BJ (cell line): ENCODE measurements at places on chromosomes 3 and 15. TPM values are rescaled to one million over a fixed set of nuclear protein-coding genes. Genes with fewer than 3 reads are reported as not detected.

Gene PLA2G4F
- polyA plus RNA-seq = not detected in 2 replicates

DNA sequence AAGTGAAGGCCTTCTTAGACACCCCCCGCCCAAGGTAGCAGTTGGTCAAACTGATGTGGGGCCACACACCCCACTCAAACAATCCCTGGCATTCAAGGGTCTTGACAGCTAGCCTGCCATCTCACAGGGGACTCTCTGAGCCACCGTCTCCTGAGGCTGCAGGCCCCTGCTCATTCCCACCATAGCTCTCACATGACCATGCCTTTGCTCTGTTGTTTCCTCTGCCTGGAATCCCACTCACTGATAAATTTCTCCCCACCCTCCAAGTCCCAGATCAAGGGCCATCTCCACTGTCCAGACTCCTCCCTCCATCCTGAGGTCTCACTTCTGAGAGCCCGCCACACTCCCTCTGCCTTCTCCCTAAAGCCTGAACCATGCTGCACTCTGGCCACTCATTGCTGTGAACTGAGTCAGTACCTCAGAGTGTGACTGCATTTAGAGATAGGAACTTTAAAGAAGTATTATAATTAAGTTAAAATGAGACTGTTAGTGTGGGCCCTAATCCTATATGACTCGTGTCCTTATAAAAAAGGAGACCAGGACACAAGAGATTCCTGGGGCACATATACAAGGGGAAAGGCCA lies 10.0 kb downstream of the WNT7A start:
- no peak for DNase-seq

- DNase-seq = no peak
Measured at GRCh38 chr3:6315906-6316305, 545.0 kb upstream of the GRM7 start.

- DNase-seq = no peak
Measured at GRCh38 chr3:107928084-107928445, 162.8 kb downstream of the CD47 start.

DNA sequence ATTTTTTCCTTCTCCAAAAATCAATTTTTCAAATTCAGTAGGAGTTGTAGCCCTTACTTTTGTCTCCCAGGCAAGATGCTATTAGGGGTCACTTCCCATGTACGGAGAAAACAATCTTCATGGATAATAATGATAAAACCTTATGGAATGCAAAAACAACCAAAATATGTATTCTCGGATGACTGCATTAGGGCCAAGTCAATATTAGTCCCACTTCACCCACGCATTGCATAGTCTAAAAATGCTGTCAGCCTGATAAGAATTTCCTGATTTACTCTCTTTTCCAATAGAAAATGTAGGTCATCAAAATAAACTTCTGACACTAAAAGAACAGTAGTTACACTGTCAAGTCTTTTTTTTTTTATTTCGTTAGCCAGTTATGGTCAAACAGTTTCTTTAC lies 2.7 kb downstream of the VGLL3 start:
- peak; percentile 49 for DNase-seq

DNA sequence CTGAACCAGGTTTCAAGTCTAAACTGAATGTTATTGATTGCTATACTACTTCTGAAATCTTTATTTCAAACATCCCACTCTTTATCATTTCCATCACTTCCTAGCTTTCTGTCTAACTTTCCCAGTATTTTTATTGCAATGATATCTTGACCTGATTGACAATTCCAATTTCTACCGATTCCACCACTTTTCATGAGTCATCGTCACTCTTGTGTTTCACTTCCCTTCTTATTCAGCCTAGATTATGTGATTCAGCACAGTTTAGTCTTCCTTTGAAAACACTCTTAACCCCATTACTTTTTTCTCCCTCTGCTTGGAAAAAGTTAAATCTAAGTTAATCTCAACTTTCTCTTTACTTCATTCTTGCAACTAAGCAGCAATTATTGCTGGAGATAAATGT lies 62.6 kb downstream of the SLC7A14 start:
- no peak for DNase-seq

DNA sequence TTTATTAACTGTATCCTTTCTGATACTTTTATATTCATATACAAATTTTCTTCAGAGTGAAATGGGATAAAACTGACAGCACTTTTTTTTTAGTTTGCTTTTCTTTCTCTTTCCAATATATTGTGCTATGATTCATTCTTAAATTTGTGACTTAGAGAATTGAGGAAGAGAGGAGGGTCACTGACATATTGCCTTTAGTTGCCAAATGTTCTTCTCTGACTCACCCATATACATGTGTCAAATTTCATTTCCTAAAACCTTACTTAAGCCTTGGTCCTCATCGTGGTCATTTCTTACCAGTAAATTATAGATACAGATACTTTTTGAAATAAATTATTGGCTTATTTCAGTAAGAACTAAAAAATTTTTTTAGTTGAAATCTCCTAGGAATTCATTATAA lies 53.9 kb downstream of the CLASP2 start:
- DNase-seq = peak; percentile 78

Gene PTPN9
- 48.6 and 55.5 TPM in 2 replicates for polyA plus RNA-seq

GRCh38 chr3:120100711-120101110 lies 6.5 kb upstream of the GSK3B start:
- DNase-seq = peak; percentile 28

- DNase-seq = no peak
Measured at GRCh38 chr15:33200444-33200843, 5.9 kb upstream of the FMN1 start.

GRCh38 chr3:142613491-142613890 lies 17.3 kb downstream of the PLS1 start:
- no peak for DNase-seq

Gene GJD2
- polyA plus RNA-seq = not detected in 2 replicates

GRCh38 chr3:151199554-151200438 lies 3.2 kb downstream of the GPR171 start:
- no peak for DNase-seq

- no peak for DNase-seq
Measured at GRCh38 chr15:71252740-71253047, 137.4 kb downstream of the THSD4 start.

Gene ACP3
- 0.37 and 0.42 TPM in 2 replicates for polyA plus RNA-seq

DNA sequence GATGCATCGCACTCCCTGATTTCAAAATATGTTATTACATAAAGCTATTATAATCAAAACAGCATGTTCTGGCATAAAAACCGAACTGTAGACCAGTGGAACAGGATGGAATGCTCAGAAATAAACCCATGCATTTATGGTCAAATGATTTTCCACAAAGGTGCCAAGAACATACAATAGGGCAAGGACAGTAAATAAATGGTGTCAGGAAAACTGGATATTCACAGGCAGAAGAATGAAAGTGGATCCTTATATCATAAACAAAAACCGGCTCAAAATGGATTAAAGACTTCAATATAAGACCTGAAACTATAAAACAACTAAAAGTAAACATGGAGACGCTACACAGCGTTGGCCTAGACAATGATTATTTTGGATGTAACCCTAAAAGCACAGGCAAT lies 22.6 kb downstream of the USP50 start:
- no peak for DNase-seq

Gene FBXO40
- polyA plus RNA-seq = not detected in 2 replicates

DNA sequence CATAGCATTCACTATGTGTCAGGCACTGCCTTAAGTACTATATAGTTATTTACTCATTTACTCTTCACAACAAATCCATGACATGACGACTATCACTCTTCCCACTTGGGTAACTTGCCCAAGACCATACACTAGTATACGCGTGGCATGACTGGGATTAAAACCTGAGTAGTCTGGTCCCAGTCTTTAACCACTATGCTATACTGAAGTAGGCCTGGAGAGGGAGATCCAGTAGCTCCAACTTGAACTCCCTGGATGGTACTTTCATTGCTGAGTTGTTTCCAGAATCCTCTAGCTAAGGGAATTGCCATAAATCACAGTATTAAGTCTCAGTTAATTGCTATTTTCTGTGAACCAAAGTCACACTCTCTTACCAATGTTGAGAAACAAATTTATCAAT lies 116.2 kb upstream of the LSAMP start:
- DNase-seq = no peak

DNA sequence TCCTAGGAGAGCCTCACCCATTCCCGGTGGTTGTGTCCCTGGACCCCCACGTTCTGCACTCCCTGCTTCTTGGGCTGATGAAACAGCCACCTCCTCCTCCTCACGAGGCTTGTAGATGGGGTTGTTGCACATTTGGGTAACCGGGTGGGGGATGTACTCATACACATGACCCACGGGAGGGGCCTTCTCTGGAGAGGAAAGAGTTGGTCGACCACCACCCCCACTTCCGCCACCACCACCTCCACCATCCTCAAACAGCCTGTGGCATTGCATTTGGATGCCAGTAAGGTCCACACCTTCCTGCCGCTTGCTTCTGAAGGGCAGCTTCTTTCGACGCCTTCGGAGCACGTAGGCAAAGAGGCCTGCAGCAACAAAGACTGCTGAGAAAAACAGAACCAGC lies 7.7 kb downstream of the SLITRK3 start:
- DNase-seq = no peak

DNA sequence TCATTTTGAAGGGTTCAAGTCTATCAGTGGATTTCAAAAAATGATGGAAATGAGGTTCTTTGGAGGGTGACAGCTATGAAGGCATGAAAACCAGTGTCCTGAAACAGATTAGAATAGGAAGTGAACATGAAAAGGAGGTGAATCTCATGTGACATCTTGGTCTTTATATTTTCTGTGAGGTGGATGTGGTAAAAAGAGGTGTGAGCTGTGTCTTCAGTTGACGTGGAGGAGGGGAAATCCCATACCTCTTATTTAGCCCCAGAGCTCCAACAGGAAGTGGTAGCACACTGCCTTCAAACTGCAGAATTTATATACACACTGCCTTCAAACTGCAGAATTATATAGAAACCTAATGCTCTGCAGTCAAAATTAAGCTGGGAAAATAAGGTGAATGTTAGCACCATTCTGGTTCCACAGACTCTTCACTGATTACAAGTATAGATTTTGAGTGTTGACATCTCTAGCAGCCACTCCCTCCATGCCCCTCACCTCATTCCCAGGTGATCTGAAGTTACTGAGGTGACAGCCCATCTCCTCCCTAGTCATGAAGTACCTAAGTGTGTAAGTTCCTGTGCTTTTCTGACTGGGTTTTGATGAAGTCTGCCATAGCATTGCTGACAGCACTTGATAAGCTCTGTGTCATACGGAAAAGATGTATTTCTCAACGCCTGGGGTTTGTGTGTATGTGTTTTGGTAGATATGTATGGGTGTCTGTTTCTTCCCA lies 2.7 kb downstream of the RAB8B start:
- DNase-seq = no peak

- no peak for DNase-seq
Measured at GRCh38 chr3:149751551-149751950, 738 bp downstream of the COMMD2 start.

DNA sequence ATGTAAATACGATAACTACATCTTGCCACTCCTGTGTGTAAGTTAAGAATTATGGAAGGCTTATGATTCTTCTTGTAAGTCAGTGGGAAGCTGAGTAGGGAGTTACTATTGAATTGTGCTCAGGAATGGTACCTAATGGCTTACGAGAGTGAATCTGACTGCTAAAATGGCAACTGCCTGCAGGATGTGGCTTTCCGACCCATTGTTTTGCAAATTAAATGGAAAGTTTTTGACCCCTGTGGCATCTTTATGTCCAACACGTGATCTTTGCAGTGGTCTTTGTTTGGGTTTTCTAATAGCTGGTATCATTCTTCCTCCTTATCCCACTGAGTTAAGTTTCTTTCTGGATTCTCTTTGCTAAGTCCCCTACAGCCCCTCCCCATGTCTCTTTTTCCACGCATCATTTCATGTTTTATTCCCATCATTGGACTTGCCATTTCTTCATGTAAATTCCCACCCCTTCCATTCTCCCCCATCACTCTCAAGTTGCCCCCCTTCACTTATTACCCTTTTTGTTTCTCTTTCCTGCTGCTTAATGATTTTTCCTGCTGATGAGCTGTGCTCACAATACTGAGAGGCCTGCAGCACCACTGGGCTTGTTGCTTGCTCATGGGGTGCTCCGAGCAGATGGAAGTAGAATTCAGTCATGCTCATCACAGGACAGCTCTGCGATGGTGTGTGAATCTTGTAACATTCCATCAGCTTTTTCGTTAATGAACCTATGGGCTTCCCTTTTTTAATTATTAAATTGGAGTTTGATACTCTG lies 428.2 kb upstream of the IL12A start:
- no peak for DNase-seq

DNA sequence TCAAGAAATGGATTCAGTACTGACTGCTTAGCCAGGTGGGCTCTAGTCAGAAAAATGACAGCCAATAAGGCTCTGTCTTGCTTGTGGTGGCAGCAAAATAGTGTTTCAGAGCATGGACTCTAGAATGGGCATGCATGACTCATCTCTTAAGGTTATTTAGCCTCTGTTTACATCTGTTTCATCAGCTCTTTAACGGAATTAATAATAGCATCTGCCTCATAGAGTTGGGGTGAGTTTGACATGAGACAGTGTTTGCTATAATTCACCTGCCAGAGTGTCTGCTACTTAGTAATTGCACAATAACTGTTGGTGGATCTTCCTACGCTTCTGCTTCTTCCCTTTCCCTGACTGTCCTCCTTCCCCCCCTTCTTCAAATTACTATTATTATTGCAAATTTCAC lies 350.4 kb upstream of the SEMA6D start:
- no peak for DNase-seq

GRCh38 chr3:152554980-152555379 lies 280.0 kb upstream of the P2RY1 start:
- DNase-seq = no peak

Gene AHSG
- not detected in 2 replicates for polyA plus RNA-seq

Gene TBL1XR1
- polyA plus RNA-seq = 95.4 and 152 TPM in 2 replicates

DNA sequence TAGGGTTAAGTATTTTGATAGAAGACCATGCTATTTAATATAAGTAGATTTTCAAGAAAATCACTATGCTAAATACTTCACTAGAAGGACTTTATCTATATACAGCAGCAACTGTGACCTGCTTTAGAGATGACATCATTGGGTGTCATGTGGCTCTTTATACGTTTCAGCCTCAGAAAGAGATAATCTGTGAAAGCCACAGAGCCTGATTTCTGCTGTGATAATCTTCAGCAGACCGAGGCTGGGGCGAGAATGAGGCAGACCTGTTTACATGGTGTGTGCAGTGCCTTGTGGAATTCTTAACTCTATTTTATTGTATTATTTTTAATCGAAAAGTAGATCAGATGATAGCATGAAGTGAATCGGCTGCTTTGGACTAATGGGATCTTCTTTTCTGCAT lies 471.2 kb downstream of the MFSD1 start:
- DNase-seq = no peak

Gene FBXW12
- not detected in 2 replicates for polyA plus RNA-seq

GRCh38 chr3:176765382-176765900 lies 431.8 kb downstream of the TBL1XR1 start:
- DNase-seq = no peak

Gene ERICH6
- not detected in 2 replicates for polyA plus RNA-seq

Gene CILP
- polyA plus RNA-seq = 0.07 and 0.09 TPM in 2 replicates

- DNase-seq = no peak
Measured at GRCh38 chr15:62758952-62759349, 283.6 kb upstream of the TPM1 start.
